ENCODE measurements at places on chromosomes 4 and X.

DNA sequence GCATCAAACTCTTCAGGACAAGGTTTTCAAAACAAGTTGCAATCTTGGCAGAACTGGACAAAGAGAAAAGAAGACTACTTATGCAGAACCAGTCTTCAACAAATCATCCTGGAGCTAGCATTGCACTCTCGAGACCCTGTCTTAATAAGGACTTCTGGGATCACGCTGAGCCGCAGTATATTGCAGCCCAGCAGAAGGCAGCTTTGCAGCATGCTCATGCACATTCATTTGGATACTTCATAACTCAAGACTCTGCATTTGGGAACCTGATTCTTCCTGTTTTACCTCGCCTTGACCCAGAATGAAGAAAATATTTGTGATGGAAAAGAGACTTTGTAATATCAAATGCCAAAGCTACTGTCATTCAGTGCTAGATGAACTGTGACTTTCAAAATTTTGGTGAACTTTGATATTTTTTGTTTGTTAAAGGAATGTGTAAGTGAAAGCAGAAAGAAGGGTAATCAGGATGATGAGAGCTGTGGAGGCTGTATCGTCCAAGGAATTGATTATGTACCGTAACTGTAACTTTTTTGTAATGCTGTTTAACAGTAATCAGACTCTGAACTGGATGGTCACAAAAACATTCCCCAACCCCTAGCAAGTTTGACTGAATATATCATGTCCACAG lies 27.2 kb downstream of the HSPA4L start:
- DNase-seq = no peak

DNA sequence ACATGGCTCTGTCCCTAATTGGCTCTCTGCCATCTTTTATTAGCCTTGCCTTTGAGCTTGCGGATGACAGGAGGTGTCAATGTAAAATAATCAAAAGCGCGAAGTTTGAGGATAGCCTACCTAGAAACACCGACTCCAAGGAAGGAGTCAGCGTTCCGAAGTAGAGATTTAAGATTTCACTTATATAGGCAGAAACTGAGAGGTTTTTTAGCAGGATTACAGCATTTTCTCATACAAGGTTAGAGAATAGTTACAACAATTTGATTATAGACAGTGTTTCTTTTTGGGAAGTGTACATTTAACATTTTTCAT lies 499 bp upstream of the NFXL1 start:
- no peak for DNase-seq

DNA sequence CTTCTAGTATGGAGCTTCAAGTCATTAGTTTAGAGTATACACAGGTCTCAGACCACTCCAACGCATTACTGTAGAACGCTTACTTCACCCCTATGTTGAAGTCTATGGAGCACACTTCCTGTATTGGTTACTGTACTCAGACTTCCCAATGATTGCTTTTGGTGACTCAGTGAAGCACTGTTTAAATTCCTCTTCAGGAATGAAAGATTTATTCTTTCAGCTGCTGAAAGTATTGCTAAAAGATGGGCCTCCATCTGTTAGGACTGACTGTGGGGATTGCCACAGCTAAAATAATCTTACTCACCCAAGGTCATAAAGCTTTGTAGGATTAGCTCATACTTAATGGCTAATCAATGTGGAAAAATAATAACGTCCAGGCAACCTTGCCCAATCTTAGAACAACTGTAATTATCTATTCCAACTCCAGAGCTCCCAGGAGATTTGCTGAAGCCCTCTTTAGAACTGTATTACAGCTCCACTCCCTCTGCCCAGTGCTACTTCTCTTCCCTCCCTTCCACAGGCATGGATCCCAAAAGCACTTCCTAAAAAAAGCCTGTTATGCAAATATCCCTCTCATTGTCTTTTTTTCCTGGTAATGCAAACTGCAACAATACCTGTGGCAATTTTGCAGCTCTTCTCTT lies 281.9 kb upstream of the HS3ST1 start:
- DNase-seq = no peak

DNA sequence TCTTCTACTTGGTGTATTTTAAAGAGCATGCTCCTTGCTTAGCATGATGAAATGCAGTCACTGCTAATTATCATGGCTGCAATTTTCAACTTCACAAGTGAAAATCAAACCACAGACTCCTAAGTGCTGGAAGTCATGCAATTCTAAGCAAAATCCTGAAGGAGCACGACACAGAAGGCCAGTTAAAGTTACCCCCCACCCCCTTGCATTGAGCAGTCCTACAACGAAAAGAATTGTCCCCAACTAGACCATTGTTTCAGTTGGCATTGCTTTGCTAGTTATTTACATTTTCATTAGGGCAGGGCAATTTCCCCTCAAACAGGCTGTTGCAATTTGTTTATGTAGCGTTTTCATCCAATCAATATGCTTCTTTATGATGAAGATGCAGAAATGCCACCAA lies 321.2 kb downstream of the PCDH7 start:
- no peak for DNase-seq

DNA sequence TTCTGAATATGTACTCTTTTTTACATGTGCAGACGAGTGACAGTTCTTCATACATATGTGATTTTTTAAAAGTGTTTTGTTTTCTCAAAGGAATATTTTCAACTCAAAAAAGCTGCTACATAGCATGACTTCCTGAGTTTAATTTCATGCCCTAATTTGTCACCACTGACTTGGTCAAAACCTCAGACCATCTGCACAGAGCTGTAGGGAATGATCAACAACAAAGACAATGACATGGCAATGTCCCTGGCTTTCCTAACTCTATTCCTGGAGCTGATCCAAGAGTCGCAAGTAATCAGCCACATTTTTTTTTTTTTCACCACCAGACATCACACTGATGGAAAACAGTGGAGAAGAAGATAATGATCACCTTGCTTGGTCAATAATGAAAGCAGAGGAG lies 97.7 kb downstream of the TMA16 start:
- no peak for DNase-seq

GRCh38 chrX:1713296-1713695 lies 98.4 kb downstream of the ASMT start:
- no peak for DNase-seq

GRCh38 chrX:456551-457291 lies 70.0 kb upstream of the PPP2R3B start:
- DNase-seq = no peak
